COR-L47 (cell line): ENCODE measurements at places on chromosomes 16 and 17.
A peak's percentile ranks its signal among the peaks of the same experiment; 100 is the strongest.

GRCh38 chr17:6926667-6927066 is 69.2 kb upstream of the ALOX12 start:
- DNase-seq = no peak

GRCh38 chr17:20852239-20852989 is 190.4 kb downstream of the USP22 start:
- peak; percentile 52 for DNase-seq

DNA sequence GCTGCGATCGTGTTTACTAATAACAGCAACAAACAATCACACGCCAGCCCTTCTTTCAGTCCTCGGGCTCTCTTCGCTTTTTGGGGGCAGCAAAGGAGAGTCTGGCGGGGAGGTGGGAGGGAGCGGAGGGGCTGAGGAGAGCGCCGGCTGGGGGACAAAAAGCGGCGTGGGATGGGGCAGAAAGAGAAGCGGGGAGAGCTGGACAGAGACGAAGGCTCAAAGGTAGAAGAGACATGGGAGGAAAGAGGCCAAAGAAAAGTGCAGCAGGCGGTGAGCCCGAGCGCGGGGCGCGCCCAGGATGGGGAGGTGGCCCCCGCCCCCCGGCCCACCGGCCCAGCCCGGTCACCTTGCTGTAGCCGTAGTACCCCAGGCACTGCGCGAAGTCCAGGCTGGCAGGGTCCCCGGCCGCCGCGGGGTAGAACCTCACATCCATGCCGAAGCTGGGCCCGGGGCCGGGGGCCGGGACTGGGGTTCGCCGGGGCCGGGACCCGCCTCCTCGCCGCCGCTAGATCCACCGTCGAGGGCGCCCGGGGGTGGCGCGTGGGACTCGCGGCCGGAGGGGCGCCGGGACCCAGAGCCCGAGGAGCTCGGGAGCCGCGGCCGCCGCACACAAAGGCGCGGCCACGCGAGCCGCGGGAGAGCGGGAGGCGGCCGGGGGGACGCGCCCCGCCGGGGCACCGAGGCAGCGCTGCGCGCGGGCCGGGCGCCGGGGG is 496 bp downstream of the TOX3 start:
- no peak for DNase-seq

DNA sequence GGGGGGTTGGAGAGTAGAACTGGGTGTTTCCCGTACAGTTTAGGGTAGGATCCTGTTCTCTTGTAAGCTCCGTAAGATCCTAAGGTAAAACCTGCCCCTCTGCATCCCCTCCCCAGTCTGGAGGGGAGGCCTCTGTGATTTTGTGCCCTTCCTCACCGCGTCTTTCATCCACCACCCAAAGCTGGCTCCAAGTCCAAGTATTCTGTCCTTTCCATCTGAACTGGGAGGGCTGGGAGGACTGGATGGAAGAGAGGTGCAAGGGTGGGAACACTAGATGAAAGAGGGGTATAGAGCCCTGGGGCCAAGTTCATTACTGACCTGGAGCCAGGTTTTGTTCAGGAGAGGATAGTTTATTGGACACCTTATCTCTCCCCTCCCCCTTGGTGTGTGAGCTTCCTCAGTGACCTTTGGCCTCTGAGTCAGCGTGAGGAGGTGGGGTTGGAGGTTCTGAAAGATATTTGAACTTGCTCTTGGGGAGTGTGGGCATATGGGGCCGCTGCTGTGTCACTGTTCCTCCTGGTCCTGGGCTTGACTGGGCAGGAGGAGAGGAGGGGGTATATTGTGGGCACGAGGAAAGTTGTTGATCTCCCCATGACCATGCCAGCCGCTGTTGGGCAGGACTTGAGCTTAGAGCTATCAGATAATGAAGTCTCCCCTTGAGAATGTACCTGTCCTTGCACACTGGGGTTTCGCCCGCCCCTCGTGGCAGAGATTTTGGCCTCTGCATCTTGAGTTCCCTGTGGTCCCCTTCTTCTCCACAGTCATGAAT is 1.6 kb downstream of the LASP1 start:
- DNase-seq = no peak

DNA sequence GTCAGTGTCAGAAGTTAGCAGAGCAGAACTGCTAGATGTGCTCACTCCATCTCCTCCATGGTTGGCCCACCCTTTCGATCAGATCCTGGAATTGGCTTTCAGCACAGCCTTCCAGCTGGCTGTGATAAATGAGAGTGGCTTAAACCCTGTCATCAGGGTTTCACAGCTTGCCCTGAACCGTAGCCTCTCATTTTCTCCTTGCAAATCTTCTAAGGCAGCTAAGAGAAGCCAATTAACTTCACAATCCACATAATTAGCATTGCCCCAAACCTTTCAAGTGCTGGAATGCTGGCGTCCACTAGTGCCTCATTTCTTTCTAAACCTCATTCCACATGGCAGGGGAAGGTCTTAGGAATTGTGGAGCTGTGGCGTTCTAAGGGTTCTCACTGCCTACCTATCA is 21.7 kb downstream of the MILR1 start:
- no peak for DNase-seq

- no peak for DNase-seq
Measured at GRCh38 chr17:40500709-40501108, 714 bp downstream of the TNS4 start.

- no peak for DNase-seq
Measured at GRCh38 chr17:55072898-55073297, 104.3 kb downstream of the STXBP4 start.

DNA sequence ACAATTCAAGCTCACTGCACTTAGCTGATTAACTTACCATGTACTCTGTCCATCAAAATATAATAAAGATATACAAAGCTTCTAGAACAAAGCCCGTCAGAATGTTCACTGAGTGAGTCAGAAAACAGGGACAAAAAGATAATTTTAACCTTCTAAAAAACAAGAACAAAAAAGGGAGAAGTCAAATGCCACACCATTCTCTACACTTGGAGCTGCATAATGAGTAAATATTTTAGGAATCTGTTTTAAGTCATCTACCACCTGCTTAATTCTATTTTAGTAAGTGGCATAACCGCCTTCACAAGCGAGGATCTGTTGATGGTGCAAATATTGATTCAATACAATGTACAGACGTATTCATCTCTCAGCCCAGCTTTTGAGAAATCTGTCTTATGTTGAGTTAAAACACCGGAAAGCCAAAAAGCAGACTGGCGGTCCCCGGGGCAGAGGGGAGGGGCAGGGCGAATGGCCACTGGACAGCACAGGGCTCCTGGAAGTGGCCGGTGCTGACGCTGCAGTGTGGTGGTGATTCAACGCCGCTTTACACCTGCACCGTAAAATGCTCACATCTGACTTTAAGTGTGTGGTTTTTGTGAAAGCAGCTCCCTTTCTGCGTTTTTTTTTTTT is 20.1 kb downstream of the RAB40B start:
- peak; percentile 40 for DNase-seq

DNA sequence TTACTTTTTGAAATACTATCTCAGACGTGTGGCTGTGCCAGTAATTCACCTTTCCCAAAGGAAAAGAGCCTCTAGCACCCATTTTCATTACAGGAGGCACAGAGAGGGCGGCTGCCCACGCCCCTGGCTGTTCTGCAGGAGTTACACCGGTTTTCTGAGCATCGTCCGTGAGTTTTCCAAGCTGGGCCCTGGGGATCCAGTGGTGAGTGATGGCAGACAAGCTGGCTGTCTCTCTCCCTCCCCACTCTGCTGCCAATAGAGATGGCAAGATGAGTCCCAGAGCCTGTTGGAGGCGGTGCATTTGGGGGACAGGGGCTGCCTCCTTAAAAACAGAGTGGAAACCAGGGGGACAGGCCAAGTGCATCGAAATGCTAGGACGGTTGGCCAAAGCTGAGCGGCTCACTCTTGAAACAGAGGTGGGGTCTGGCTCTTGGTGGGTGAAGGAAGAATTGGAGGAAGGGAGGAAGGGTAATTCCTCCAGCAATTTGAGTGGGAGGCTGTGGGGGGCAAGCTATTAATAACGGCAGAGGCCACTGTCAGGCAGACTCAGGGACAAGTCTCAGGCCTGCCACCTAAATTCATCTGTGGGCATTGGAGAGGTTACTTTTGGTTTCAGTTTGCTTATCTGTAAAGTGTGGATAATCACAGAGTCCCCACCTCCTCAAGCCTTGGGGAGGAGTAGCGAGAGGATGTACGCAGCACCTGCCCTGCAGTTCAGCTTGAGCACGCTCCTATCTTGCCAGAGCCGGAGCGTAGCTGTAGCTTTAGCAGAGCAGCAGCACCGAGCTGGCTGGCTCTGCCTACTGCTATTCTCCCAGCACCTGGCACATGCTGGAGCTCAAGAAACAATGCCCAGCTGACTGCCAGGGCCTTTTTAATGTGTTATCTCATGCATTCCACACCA is 7.5 kb upstream of the NOS2 start:
- no peak for DNase-seq

GRCh38 chr16:72639494-72639893 is 408.4 kb downstream of the ZFHX3 start:
- no peak for DNase-seq

DNA sequence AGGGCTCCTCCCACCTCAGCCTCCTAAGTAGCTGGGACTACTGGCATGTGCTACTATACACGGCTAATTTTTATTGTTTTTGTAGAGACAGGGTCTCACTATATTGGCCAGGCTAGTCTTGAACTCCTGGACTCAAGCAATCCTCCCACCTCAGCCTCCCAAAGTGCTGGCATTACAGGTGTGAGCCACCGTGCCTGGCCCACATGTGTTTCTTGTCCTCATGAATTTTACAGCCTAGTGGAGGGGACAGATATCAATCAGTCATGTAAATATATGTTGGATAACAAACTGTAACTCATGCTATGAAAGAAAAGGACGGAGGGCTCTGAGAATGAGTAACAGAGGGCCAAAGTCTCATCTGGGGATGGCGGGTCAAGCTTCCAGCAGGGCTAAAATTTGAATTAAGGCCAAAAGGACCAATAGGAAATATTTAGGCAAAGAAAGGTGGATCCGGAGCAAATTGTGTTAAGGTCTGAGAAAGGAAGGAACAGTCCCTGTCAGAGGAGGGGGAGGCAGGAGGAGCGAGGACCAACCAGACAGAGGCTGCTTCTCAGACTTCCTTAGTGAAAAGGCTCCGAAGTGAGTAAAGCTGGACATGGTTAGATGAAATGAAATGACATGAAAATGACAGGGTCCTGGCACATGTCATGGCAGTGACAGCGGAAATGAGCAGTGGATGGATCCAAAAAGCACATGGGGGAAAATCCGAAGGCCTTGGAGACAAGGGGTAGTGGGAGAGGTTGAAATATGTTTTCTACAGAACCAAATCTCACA is 3.8 kb downstream of the PDZD9 start:
- no peak for DNase-seq
